Muscle of arm (tissue), 14 donors: ENCODE measurements at places on chromosomes 11 and 22. TPM values are rescaled to one million over a fixed set of nuclear protein-coding genes. Genes with fewer than 3 reads are reported as not detected.
A peak's percentile ranks its signal among the peaks of the same experiment; 100 is the strongest.

- no peak for DNase-seq
Observed at GRCh38 chr22:50548921-50549790, 3.5 kb downstream of the KLHDC7B start.

GRCh38 chr11:1837171-1838076 lies 1.4 kb upstream of the TNNI2 start:
- peak; percentile 86 for DNase-seq

The PDE3B gene
- polyA plus RNA-seq: 1.5 TPM

DNA sequence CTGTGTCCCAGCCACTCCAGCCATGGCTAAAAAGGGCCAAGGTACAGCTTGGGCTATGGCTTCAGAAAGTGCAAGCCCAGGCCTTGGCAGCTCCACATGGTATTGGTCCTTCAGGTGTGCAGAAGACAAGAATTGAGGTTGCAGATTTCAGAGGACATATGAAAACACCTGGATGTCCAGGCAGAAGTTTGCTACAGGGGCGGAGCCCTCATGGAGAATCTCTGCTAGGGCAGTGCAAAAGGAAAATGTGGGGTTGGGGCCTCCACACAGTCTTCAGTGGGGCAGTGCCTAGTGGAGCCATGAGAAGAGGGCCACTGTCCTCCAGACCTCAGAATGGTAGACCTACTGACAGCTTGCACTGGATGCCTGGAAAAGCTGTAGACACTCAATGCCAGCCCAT lies 1074.1 kb downstream of the JRKL start:
- DNase-seq: no peak

DNA sequence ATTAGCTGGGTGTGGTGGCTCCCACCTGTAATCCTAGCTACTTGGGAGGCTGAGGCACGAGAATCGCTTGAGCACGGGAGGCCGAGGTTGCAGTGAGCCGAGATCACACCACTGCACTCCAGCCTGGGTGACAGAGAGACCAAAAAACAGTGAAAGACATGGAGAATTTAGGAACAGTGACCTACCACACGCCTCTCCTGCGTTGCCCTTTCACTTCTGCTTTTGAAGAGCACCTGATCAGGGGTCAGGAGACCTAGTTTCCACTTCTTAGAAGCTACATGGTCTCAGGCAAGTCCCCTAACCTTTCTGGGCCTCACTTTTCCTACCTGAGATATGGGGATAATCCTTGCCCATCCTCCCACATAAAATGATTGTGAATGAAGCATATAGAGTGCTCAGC lies 12.2 kb downstream of the SLC35C1 start:
- DNase-seq: no peak

DNA sequence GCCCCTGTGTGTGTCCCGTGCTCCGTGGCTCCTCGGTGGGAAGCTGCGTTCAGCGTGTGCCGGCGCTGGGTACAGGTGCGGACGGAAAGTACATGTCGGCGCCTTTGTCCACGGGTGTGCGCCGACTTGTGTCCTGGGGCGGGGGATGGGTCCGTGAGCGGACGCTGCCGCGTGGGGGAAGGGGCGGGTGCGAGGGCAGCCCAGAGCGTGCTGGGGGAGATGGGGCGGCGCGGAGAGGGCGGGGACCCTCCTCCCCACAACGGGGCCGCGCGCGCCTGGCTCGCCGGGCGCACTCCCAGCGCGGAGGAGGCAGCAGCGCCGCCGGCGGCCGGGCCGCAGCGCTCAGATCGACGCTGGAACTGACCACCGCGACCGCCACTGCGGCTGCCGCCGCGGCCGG lies 33.6 kb upstream of the RELT start:
- DNase-seq: no peak

- DNase-seq: no peak
Observed at GRCh38 chr11:79561496-79561895, 120.7 kb upstream of the TENM4 start.

DNA sequence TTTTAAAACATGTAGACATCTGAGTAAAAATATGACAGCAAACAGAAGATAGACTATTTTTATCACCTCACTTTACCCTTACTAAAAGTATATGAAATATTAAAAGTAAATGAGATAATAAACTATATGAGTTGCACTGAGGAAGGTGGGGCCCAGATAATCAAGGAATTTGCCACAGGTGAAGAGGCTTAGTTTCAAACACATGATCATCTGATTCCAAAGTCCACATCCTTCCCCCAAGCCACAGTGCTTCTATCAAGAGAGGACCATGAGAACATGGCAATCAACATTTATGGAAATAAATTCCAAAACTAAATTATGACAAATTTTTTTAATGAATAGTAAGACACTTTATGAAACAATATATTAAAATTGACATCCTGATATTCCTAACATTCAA lies 384.0 kb downstream of the DCDC1 start:
- DNase-seq: no peak

- DNase-seq: no peak
Observed at GRCh38 chr22:40409613-40410113, 39.3 kb downstream of the SGSM3 start.

- no peak for DNase-seq
Observed at GRCh38 chr11:77558380-77558779, 31.4 kb upstream of the AQP11 start.

- peak; percentile 91 for DNase-seq
Observed at GRCh38 chr11:47355283-47356128, 3.0 kb upstream of the MYBPC3 start.

The MB gene
- polyA plus RNA-seq: 98.7 TPM

DNA sequence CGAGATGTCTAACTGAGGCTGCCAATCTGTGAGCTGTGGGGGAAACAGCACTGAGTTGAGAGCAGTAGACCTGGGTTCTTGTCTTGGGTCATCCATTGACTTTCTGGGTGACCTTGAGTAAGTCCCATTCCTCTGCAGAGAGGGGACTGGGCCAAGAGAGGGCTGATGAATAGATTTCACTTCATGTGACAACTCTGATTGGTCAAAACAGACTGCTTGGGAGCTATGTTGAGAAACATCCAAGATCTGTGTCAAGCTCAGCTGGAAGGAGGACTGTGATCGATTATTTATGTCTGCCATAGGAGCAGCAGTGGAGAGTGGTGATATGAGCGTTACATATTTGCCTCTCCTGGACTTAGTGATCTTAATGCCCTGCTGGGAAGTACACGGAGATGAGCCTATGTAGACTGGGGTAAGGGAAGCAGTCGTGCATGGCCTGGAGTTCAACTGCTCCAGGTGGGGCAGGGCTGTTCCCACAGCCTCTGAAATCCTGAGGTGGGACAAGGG lies 47.7 kb downstream of the OTOG start:
- no peak for DNase-seq

The OLFML1 gene
- 50.5 TPM for polyA plus RNA-seq

- no peak for DNase-seq
Observed at GRCh38 chr11:69862331-69862771, 43.1 kb upstream of the FGF3 start.

- DNase-seq: no peak
Observed at GRCh38 chr11:73981051-73981805, 1.4 kb downstream of the UCP2 start.

DNA sequence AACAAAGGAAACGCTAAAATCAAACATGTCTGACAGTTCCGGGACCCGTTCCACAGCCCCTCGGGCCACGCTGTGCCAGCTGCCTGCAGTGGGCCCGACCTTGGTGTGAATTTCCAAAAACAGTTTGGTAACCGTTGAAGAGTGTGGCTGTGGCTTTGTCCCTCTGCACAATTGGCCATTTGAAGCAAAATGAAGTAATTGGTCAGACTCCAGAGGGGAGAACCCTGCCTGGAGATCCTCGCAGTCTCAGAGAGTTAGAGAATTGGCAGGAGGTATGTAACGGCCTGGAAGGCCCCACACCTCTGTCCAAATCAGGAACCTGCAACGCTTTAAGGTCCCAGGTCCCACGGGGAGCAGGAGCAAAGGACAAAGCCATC lies 26.3 kb downstream of the TRMU start:
- no peak for DNase-seq

- DNase-seq: no peak
Observed at GRCh38 chr11:32332990-32333319, 102.4 kb downstream of the WT1 start.

The PTPRJ gene
- polyA plus RNA-seq: 8.6 TPM

The MS4A4E gene
- 1.3 TPM for polyA plus RNA-seq

DNA sequence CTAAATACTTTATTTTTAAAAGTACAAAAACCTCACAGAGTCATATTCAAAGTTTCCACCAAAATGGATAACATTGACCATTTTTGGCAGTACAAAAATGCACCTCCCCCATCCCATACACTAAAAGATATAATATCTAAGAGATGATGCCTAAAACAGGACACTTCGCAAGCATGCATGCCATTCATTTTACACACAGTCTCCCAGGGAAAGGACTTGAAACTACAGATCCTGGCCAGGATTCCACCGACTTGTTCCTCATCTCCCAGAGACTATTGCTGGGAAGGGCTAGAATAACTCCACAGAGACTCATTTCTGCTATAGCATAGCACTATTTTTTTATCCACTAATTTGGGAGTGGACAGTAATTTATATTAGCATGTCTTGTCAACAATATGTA lies 81.7 kb downstream of the MTNR1B start:
- DNase-seq: no peak

The PANX3 gene
- polyA plus RNA-seq: not detected

DNA sequence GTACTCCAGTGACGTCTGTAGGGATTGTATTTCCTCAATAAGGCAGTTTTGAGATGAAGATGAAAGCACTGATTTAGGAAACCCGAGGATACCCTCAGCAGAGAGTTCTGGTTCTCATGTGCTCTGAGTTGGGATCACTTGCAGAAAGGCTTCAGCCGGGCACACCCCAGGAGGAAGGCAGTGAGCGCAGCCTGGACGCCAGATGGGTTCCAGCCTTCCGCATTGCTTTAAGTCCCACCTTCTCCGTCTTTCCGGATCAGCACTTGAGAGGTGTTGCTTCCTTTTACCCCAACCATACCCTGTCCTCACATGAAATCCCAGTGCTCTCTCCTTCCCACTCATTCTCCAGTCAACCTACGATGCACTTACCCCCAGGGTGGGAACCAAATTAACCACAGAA lies 239.5 kb upstream of the CADM1 start:
- no peak for DNase-seq

The PHLDA2 gene
- 0.38 TPM for polyA plus RNA-seq

The TYR gene
- polyA plus RNA-seq: not detected

DNA sequence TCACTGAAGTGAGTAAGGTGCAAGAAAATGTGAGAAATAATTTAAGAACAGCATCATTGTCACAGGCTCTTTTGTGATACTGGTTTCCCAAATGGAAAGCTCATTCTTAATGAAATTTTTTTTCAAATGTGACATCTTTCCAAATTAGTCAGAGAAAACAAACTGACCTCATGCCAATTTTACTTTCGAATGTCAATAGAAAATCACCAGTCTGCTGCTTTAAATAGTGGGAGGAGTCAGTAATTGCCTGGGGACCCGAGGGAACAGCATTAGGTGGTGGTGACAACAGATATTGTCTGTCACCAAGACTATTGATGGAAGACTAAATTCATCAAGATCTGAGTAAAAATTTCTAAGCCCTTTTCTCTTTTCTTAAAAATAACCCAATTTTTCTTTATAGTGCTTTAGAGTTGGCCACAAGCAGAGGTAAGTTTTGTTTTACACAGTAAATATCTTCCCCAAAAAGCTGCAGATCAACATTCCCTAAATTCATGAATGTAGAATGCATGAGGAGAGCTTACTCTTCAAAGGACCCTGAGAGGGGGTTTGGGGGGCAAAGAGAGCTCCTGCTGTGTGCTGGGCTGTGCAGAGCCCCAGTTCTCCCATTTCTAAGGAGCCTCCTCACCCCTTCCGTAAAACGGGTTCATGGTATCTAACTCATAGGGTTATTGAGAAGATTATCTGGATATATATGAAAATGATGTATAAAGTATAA lies 95.1 kb downstream of the PIWIL4 start:
- DNase-seq: no peak

The SLC37A2 gene
- 3.2 TPM for polyA plus RNA-seq

DNA sequence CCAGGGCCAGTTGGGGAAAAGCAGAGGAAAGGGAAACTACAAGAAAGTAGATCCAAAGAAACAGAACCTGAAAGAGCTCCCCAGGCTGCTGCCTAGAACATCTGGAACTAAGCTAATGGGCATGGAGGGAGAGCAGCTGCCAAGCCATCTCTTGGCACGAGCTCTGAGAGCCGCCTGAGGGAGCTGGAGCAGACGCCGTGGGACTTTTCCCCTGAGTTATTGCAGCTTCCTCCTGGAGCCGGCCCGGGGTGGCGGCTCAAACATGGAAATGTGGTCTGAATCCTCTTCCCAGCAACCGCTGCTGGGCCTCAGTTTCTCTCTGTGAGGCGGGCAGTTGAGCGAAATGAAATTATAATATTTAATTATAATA lies 41.8 kb downstream of the LIF start:
- no peak for DNase-seq

DNA sequence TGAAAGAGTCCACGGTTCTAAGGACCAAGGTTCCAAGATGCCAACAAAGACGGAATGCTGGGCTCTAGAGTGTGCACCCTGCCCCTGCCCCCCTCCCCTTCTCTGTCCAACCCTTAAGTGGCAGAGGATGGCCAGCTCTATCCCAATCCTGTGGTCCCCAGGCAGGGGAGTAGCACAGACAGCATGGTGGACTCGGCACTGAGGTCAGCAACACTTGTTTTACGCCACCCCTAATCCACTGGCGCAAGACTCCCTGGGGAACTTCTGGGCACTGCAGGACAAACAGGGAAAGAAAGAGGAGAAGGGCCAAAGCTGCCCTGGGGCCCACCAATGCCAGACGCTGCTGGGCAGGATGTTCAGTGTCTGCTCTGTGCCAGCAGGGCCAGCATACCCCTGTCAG lies 18.9 kb downstream of the GDPD5 start:
- no peak for DNase-seq

DNA sequence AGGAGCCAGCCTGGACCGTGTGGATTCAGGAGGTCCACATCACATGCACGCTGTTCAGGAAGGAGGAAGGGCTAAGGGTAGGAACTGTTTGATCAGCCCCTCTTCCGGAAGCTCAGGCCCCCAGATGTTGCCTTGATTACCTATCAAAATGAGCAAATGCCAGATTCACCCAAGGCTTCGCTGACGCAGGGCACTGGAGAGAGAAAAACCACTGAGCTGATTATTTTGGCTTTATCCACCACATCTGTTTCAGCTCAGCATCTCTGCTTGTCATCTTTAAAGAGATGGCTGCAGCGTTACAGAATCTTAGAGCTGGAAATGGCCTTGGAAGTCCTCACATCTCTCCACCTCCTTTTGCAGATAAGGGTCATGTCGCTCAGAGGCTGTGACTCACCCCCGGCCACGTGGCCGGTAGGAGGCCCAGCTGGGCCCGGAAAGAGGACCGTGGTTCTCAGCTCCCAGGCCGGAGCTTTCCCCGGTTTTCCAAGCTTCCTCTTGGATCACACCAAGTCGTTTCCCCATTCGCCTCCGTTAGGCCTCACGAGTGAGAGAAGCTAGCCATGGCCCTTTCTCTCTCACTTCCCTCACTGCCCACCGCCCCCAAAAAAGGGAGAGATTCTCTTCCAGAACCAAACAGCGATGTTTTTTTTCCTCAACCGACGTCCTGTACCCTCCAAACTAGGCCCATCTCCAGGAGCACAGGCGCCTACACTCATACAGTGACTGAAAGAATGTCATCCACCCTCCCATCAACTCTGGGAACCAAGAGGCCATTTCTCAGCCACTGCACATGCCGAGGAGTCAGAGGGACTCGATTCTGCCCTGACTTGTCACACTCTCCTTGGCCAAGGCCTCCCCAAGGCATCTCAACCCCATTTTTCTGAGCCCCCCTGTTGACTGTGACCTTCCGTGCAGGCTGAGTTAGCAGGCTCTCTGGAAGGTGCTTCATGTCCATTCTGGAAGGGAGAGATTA lies 37.6 kb downstream of the LIF start:
- DNase-seq: peak; percentile 70

The ANO5 gene
- polyA plus RNA-seq: 13.2 TPM

- DNase-seq: peak; percentile 14
Observed at GRCh38 chr22:19599626-19600243, 75.5 kb upstream of the CLDN5 start.

The NCAM1 gene
- polyA plus RNA-seq: 157 TPM

The SYT9 gene
- polyA plus RNA-seq: 0.45 TPM
